ENCODE measurements at places on chromosomes 11 and 22.

GRCh38 chr11:115500547-115501501 is 3.4 kb downstream of the CADM1 start:
- no peak for DNase-seq

DNA sequence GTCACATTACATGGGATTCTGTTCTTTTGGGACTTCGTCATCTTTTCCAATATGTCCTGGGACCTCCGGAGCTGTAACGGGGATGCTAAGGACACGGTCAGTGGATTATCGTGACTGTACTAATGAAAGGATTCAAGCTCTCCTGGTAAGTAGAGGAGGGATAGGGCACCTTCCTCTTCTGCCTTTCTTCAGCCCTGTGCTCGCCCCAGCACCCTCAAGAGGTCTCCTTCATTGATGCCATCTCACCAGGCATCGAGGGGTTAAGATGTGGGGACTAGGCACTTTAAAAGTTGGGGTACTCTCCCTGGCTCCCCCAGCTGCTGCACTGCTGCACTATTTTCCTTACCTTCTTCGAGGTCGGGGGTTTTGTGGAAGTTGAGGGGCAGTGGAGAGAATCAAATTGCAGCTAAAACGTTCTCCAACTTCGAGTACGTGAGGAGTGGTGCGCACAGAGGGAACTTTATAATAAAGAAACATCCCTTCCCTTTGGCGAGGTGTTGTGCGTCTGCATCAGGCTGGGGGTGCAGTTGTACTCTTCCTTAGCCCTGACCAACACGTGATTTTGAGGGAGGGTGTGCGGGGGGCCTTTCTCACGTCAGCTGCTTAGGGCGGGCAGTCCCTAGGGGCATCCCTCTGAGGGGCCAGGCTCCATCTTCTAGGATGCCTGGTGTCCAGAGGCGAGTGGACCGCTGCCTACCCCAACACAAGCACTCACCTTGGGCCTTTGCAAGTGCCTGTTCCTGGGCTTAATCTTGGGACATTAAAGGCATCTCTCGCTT is 96.1 kb downstream of the GRAMD1B start:
- no peak for DNase-seq

DNA sequence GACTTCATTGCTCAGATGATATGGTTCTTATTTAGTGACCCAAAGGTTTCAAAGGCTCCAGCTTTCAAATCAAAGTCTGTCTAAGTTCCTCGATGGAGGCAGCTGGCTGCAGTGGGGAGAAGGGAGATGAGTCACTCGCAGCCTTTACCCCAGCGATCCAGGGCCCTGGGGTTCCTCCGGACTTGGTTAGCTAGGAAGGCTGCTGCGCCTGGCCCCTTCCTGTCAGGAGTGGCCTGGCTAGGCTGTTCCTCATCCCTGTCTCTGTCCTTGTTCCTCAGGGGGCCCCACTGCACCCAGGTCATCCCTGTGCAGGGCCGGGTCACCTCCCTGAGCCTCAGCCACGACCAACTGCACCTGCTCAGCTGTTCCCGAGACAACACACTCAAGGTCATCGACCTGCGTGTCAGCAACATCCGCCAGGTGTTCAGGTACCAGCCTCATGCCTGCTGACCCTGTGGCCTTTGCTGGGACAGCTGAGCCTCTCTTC is 13.9 kb downstream of the ATG16L2 start:
- DNase-seq, result no peak

GRCh38 chr11:123573286-123573685 is 81.1 kb downstream of the SCN3B start:
- no peak for DNase-seq

GRCh38 chr11:94705419-94705818 is 62.7 kb upstream of the AMOTL1 start:
- no peak for DNase-seq

DNA sequence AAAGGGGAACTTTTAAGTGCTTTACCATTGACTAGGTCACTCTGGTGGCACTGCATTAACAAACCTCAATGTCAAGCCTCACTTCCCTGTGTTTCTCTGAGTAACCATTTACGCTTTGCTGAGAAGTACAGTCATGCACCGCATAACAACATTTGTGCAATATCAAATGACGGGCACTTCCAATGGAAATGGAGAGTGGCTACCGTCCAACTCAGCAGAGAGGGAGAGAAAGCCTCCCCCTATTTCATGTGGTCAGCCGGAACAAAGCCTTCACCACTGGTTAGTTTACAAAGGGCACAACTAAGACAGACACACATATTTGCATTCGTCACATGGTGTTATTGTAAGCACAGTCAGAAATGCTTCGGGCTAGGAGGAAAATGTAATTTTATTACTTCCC is 117.3 kb downstream of the RASSF10 start:
- DNase-seq, result no peak
